ENCODE measurements at places on chromosomes 4 and X.

DNA sequence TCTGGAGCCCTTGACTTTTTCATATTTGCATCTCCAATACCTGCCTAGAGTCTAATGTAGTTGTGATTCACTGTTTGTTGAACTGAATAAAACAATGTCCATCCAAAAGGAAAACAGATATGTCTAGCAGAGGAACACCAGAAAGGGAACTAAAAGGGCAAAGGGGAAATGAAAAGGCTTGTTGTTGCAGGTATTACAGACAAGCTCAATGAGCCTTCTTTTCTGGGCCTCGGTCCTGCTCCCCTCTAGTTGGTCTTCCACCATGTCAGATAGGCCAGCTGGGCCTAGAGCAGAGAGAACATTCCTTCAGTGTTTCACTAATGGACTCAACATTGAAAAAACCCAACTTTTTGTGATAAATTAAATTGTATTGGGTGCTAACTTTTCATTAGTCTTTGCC lies 55.4 kb downstream of the ZFX start:
- DNase-seq = no peak

DNA sequence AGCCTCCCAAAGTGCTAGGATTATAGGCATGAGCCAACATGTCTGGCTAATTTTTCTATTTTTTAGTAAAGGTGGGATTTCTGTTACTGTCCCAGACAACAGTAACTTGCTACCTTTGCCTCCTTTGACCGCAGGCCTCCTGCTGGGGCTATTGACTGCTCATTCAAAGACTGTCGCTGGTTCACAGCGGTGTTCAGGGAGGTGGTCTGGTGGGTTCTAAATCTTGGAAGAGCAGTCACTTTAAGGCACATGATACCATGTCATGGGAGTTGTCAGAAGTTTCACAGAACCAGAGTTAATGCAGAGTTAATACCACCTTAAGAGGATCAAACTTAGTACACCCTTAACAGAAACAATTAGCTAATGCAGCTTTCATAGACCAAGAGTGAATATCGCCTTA lies 3.8 kb downstream of the ASMT start:
- no peak for DNase-seq

- no peak for DNase-seq
These were observed 173.9 kb downstream of the GRIA3 start for GRCh38 chrX:123357941-123358340.

DNA sequence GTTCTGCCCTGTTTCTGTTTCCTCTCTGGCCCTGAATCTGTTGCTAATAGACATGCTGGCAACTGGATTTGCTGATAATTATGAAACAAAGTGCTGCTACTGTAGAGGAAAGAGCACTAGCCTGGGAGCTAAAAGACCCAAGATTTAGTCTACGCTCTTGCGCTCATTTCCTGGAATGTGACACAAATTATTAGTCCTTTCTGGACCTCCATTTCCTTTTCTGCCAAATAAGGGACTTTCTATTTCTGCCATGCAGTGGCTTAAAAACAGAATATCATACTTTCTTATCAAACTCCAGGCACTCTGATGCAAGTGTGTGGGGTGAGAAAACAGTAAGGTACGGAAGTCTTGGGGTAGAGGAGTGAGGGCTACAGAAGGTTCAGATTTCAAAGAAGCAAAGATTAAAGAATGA lies 48.3 kb upstream of the GPR174 start:
- no peak for DNase-seq

- DNase-seq = no peak
These were observed 90.2 kb upstream of the SOD3 start for GRCh38 chr4:24705016-24705753.

Measured in activated T-cell treated with anti-CD3 and anti-CD28 coated beads, Interleukin-2, amount 50 U/mL, for 72 hours (primary cell).